Endodermal cell (in vitro differentiated cells): ENCODE measurements at places on chromosomes 16 and 17. TPM values are rescaled to one million over a fixed set of nuclear protein-coding genes. Genes with fewer than 3 reads are reported as not detected.
A peak's percentile ranks its signal among the peaks of the same experiment; 100 is the strongest.

- no peaks in the 10 kb centered on the region for H3K27me3 ChIP-seq
- H3K27ac ChIP-seq = no peak overlapping the region
- no peak overlapping the region for H3K4me3 ChIP-seq
- DNase-seq = no peak
- no peaks in the 10 kb centered on the region for H3K36me3 ChIP-seq
These were observed 135.7 kb upstream of the XYLT1 start for GRCh38 chr16:17606460-17606859.

TNP2 gene
- total RNA-seq = not detected in 2 replicates

CD79B gene
- total RNA-seq = 0.44 to 0.70 TPM in 2 of 3 replicates, not detected in the other

DNA sequence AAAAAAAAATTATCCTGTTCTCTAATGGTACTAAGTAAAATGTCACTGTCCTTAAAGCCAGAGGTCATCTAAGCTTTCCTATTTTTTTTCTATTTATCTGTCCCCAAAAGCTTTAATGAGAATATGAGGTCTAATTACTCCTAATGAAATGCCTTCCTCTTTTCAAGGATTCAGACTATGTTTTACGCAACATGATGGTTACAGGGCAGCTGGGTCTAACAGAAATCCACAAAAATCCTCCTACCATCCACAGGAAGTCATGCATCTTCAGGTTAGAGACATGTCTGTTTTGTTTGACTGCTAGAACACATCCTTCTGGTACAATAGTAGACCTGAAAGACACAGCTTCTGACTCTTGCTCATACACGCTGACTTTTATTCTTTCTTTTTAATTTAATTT, 29.7 kb upstream of the NSRP1 start:
- no peaks in the 10 kb centered on the region for H3K4me1 ChIP-seq
- no peak for DNase-seq
- H3K4me3 ChIP-seq = no peak overlapping the region
- peaks cover 6% of the 10 kb centered on the region for H3K27me3 ChIP-seq
- no peaks in the 10 kb centered on the region for H3K36me3 ChIP-seq

IL17C gene
- total RNA-seq = 0.35 TPM in 1 of 3 replicates, not detected in the others

PRR29 gene
- 1.9 to 6.1 TPM (median 3.0 TPM) in 3 replicates for total RNA-seq

DNA sequence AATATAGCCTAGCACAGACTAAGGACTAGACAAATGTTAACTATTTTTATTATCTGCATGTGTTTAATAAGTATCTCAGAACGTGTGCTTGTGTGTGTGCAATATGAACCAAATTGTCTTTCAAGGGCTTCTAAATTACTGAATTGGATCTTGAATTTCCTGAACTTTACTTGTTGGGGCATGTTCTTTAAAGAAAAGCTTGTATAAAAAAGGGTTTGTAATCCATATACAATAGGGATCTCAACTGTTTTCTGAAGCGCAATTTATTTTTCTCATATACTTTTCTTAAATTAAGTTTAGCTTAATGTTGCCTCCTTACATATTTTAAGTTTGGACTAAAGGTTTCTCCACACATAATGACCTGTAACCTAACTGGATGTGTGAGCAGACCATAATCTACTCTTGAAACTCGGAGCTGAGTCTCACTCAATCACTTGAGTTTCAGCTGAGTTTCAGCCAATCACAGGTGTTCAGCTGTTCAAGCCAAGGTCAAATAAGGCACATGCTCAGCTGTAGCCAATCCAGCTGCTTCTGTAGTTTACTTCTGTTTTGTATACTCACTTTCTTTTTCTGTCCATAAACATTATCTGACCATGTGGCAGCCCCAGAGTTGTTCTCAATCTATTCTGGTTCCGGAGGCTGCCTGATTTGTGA, 72.3 kb downstream of the CDK5R1 start:
- no peak overlapping the region for H3K4me3 ChIP-seq
- H3K27ac ChIP-seq = no peak overlapping the region
- H3K27me3 ChIP-seq = no peaks in the 10 kb centered on the region
- H3K4me1 ChIP-seq = no peaks in the 10 kb centered on the region
- no peaks in the 10 kb centered on the region for H3K36me3 ChIP-seq
- peak; percentile 26 for DNase-seq

C16orf92 gene
- total RNA-seq = not detected in 3 replicates

CTF1 gene
- 2.0 to 3.8 TPM (median 3.3 TPM) in 3 replicates for total RNA-seq

DNA sequence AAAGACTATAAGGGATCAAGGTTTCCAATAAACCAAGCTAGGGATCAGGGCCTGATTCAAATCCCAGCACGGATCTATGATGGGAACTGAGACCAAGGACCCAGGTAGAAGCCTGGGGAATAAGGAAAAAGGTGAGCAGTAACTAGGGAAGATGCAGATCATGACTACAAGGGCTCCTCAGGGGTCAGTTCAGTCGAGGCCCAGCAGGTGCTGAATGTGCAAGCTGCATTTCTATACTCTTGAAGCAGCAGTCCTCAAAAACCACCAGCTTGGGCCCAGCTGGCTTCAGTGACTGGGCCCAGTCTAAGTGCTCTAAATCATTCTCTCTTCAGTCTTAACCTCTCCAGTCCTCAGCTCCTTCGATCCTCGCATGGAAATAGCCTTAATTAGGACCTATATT, 228.8 kb upstream of the AXIN2 start:
- no peaks in the 10 kb centered on the region for H3K36me3 ChIP-seq
- DNase-seq = peak; percentile 59
- no peaks in the 10 kb centered on the region for H3K27me3 ChIP-seq
- H3K4me3 ChIP-seq = no peak overlapping the region
- peaks cover 4% of the 10 kb centered on the region for H3K4me1 ChIP-seq
- no peak overlapping the region for H3K27ac ChIP-seq
